CD4-positive, alpha-beta T cell treated with Interleukin-10 for 1 hour (primary cell): ENCODE measurements at places on chromosomes 7 and 10.

- DNase-seq = no peak
Measured at GRCh38 chr10:57818522-57818921, 449.2 kb downstream of the IPMK start.

DNA sequence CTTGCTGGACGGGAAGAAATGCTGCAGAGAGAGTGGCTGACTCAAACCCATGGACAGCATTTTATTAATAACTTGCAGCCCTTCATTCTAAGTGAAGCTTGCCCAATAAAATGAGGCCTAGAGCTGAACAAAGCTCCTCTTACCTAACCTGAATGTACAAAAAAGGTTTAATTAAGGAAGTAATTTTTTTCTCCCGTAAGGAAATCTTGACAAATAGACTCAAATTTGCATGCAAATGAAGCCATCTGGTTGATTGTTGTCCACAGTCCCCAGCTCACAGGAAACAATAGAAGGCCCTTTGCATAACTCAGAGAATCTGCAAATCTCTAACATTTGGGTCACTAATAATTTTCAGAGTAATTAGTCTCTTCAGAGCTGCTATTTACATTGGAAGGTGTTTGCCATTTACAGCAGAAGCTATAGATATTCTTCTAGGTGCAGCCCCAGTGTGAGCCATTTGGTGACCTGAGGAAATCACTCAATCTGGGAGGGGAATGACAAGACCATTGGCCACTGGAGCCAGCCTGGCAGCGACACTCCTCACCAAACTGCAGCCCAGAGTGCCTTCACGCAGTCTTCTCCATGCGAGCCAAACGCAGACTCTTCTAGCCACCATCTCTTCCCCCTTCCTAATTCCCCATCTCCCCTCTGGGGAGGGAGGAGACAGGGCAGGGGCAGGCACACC, 483.0 kb upstream of the C7orf33 start:
- no peak for DNase-seq

DNA sequence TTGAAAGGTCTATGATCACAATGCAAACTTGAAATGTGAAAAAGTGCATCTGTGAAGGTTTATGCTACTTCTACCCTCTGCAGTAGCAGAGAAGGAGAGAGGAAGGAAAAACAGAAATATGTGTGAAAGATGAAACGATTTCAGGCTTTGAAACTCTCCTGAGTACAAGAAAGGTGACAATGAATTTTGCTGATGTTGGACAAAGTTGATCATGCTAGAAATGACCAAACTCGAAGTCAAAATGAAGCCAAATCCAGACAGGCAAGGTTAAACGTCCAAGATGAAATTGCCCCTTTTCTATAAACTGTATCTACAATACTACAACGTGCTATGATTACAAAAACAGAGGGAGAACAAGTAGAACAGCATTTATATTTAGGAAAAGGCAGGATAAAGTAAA, 67.0 kb upstream of the C7orf33 start:
- DNase-seq = no peak

GRCh38 chr10:72466018-72466417, 111.3 kb upstream of the DNAJB12 start:
- no peak for DNase-seq

GRCh38 chr7:151505433-151505832, 14.3 kb downstream of the RHEB start:
- no peak for DNase-seq

DNA sequence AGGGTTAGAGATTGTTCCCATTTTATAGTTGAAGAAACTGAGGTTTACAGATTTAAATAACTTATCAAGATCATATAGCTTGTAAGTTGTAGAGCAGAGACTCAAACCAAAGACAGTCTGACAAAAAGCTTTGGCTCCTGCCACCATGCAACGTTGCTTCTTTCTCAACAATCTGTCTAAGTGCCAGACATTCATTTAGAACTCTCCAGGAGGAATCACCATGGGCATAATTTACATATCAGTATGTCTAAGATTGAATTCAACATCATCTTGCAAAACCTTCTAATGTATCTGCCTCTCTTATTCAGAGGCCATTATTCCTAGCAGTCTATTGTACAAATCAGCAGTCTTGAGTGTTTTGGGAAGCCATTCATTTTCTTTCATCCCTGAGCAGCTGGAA, 163.5 kb upstream of the PLXDC2 start:
- no peak for DNase-seq

DNA sequence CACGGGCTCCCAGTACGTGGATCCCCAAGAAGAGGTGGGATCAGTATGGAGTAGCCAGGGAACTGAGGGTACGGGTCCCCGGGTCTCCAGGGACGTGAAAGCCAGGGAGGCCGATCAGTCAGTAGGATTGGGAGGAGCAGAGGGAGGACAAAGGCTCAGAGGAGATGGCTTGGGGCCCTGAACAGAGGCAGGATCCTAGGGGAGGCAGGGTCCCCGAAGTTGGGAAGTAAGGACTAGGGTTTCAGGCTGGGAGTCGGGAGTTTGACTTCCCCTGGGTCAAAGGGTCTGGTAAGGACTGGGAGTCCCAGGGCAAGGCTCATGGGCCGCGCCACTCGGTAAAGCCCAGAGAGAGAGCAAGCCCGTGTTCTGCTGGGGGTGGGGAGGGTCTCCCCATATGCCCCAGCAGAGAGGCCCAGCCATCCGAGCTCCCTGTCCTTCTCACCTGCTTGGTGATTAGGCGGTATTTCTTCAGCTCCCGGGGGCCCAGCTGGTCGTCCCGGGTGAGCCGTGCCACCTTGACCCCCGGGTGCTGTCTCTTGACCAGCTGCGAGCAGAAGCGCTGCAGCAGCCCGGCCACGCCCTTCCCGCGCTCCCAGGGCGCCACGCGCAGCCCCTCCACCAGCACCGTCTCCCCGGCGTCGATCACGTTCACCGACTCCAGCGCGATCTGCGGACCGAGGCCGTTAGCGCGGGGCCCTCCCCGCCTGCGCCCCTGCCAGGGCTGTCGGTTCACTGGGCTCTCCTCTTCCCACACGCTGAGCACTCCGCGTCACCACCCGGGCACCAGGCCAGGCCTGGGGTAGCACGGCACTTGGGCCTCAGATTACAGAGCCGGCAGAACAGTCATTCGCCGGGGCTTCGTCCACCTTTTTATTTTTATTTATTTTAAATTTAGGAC, 7.0 kb downstream of the NAT16 start:
- no peak for DNase-seq
